ENCODE measurements at places on chromosomes 7 and 10. TPM values are rescaled to one million over a fixed set of nuclear protein-coding genes. Genes with fewer than 3 reads are reported as not detected.

DNA sequence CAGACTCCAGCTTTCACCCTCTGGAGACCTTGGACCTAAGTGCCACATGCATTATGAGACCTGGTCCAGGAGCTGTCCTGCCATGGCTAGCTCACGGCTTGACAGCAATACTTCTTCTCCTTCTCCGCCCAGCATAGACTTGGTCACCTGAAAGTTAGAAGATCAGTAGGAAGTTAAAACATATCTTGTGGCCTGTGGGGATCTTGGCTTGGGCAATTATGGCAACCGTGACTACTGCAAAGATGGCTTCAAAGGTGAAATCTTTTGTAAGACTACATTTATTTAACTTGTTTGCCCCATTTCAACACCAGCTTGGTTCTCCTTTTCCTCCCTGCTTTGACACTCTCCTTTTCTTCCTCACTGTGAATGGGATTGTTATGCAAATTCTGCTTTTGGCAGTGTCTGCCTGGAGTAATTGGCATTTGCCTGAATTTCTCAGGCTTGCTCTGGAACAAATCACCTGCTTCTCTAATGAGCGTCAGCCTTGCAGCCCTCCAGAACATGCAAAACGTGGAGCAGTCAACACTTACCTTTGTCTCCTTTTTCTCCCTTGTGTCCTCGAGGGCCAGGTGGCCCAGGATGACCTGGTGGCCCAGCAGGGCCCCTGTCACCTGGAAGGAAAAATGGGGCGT is 53.4 kb downstream of the COL17A1 start:
- DNase-seq: no peak

- DNase-seq: no peak
Observed at GRCh38 chr10:18906636-18907035, 142.0 kb upstream of the MALRD1 start.

DNA sequence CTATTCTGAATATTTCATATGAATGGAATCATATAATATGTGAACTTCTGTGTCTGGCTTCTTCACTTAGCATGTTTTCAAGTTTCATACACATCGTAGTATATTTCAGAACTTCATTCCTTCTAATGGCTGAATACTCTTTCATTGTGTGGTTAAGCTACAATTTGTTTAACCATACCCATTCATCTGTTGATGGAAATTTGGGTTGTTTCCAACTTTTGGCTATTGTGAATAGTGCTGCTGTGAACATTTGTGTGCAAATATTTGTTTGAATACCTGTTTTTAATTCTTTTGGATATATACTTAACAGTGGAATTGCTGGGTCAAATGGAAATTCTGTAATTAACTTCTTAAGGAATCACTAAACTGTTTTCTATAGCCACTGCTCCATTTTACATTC is 86.0 kb upstream of the MDFIC start:
- no peak for DNase-seq

DNA sequence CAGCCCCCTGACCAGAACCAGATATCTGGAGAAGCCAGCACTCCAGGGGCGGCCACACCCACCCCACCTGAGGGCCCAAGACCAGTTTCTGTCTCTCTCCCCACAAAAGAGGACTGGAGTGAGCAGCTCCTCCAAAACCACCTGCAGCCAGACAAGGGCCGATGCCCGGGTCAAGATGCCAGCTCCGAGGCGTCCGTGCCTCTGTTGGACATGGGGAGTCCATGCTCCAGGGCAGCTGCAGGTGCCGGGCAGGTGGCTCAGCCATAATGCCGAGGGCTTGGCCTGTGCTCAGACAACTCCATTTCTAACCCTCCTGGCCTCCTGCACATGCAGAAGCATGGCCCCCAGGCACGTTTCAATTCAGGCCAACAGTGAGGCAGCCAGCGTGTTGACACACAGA is 234.6 kb downstream of the MAD1L1 start:
- DNase-seq: no peak

Gene RHEB
- total RNA-seq: 273 TPM
